ENCODE measurements at places on chromosomes 6 and 20.

DNA sequence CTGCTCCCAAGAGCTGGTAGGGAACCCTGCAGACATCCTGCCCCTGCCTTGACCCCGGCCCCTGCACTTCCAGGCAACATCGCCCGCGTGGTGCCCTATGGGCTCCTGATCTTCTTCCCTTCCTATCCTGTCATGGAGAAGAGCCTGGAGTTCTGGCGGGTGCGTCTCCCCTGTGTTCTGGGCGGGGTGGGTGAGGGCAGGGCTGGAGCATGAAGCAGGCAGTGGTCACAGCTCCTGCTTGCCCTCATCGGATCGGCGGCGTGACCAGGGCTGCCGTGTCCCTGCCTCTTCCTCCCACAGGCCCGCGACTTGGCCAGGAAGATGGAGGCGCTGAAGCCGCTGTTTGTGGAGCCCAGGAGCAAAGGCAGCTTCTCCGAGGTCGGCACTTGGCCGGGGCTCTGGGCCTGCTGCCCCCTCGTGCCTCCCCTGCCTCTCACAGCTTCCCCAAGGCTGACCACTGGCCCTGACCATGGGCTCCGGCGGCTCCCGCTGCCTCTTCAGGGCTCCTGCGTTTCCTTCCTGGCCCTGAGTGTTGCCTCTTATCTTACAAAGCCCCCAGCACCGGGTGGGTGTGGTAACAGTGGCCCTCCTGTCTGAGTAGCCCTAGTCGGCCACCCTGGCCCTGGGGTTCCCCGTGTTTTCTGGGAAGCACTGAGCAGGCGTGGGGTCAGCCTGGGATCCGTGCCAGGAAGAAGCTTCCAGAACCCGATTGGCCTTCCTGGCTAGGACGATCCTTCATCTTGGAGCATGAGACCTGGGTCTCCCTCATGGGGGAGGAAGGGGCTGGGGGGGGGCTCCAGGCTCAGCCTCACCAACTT, 8.0 kb upstream of the TNFRSF6B start:
- no peak for DNase-seq

- no peak for DNase-seq
Observed at GRCh38 chr20:23925789-23926525, 46.4 kb upstream of the CST5 start.

DNA sequence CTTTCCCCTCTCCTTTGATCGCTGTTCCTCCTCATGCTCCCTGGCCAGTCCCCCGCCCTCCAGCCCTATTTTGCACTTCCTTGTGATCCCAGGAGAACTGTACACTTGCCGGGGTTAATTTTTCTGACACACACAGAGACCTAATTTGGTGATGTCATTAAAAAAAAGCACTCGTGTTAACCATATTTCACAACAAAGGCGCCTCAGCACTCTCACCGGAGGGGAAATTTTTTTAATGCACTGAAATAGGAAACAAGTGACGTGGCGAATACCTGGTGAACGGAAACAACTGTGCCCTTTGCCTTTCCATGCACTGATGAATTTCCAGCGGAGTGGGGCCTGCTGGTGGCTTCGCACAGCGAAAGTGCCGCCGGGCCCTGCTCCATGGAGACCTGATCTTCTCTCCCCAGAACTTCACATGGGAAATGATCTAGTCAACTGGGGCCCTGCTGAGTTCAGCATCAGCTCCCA, 53.9 kb upstream of the TAGAP start:
- peak; percentile 56 for DNase-seq

- DNase-seq = no peak
Observed at GRCh38 chr6:65126667-65127066, 580.4 kb downstream of the EYS start.

GRCh38 chr6:37735722-37736121, 38.0 kb upstream of the MDGA1 start:
- DNase-seq = no peak

- DNase-seq = no peak
Observed at GRCh38 chr20:21129861-21130260, 4.0 kb downstream of the KIZ start.

DNA sequence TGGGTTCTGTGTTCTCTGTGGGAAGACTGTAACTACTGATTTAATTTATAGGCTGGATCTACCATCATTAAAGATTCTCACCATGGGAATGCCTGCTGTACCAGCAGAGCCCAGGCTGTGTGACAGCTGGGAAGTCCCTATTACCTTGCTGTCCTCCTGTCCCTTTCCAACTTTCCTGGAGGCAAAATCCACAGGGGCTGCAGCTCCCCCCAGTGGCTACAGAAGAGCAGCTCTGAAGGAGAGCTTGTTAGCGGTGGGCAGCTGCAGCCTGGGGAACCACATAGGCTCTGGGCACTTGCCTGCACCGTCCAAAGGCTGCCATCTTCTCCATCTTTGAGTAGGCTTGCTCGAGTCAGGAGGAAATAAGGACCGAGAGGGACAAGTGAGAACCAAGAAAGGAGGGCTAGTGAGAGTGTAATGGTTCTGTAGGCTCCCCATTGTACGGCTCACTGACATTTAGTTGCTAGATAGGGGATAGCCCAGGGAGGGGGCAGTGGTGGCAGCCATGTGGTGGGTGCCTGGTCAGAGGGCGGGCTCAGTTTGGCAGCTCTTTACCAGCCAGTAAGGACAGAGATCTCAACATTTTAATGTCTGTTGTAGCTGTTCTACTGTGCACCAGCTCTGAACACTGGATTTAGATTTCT, 155.1 kb upstream of the MLIP start:
- no peak for DNase-seq

- DNase-seq = no peak
Observed at GRCh38 chr6:148242180-148242579, 100.5 kb upstream of the SASH1 start.

- DNase-seq = no peak
Observed at GRCh38 chr6:156695742-156696141, 81.4 kb upstream of the ARID1B start.

DNA sequence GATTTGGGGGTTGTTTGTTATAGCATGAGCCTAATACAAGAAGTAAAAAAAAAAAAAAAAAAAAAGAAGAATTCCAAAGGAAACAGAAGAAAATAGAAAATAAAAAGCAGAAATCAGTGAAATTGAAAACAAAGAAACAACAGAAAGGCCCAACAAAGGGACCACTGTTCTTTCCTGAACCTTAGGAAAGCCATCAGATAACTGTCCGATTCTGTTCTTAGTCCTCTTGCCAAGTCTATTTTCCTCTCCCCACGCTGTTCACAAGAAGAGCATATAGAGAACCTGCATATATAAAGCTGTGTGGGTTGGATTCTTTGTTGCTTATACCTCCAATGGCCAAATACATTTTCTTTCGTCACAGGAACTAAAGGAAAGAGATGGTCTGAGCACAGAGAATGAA, 38.0 kb upstream of the IPCEF1 start:
- no peak for DNase-seq

- peak; percentile 33 for DNase-seq
Observed at GRCh38 chr6:149060300-149060984, 257.1 kb upstream of the TAB2 start.

- no peak for DNase-seq
Observed at GRCh38 chr6:7960848-7961247, 50.3 kb upstream of the TXNDC5 start.

DNA sequence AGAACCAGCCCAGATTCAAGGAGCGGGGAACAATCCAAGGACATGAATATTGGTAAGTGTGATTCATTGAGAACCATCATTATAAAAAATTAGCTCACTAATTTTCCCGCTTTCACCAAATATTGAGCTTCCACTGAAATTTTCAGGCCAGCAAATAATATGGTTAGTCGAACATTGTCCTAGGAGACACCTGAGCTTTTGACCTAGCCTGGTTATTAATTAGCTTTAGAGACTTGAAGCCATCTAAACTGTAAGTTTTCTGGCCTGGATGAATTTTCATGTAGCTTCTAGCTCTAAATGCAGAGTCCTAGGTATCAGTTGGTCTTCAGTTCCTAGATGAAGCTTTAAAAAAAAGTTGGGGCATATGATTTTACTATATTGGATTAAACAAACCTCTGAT, 17.1 kb upstream of the RALGAPA2 start:
- no peak for DNase-seq

- no peak for DNase-seq
Observed at GRCh38 chr6:2658788-2659187, 91.9 kb downstream of the MYLK4 start.

DNA sequence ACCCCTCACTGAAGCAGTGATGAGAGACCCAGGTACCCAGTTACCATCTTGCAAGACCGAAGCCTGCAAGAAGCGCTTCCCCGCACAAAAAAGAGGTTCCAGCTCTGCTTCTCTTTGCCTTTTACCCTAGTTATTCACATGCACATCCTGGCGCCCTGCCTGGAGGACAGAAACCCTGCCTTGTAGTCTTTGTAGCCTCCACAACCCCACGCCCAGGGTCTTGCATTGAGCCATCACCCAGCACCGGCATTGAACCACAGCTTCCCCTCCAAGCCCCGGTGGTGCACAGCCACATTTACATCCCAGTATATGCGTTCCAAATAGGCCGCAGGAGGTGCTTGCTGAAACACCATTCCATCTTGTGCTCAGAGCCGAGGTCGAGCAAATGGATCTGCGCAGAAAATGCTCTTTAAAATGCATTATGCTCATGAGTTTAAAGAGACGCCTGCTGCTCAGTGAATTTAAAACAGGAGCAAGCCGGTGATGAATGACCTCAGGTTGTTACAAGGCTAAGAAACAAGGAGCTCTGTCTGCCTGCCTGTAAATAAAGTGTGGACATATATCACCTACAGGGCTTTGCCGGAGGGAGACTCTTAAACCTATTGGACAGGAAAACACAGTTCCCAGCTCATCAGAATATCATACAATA, 61.7 kb downstream of the GNAS-AS1 start:
- no peak for DNase-seq

GRCh38 chr6:148550569-148550968, 196.3 kb upstream of the UST start:
- DNase-seq = no peak

- DNase-seq = no peak
Observed at GRCh38 chr6:156598071-156598854, 178.9 kb upstream of the ARID1B start.

GRCh38 chr6:67629258-67629657, 1005.8 kb upstream of the ADGRB3 start:
- no peak for DNase-seq
